CD4-positive, alpha-beta T cell treated with Interleukin-17A for 1 hour (primary cell): ENCODE measurements at places on chromosomes 6 and 20.
A peak's percentile ranks its signal among the peaks of the same experiment; 100 is the strongest.

- DNase-seq: no peak
These were observed 1.1 kb upstream of the KLHL32 start for GRCh38 chr6:96923400-96923799.

DNA sequence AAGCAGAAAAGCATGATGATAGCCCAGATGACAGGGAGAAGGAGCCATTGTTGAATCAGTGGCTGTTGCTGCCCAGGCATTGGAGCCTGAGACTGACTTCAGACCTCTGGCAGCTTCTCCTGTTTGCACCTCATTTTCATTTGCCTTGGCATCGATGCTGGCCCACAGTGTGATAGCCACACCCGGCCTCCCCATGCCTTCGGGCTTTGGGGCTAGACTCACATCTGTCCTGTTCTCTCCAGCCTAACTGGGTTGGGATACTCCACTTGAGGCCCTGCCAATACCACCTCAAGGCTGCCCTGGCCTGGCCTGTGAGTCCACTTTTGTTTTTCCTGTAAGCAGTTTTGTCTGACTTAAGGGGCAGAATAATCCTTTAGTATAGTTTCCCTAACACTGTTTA lies 140.4 kb downstream of the UST start:
- DNase-seq: no peak

- no peak for DNase-seq
These were observed 46.4 kb downstream of the UTRN start for GRCh38 chr6:144331491-144331969.

DNA sequence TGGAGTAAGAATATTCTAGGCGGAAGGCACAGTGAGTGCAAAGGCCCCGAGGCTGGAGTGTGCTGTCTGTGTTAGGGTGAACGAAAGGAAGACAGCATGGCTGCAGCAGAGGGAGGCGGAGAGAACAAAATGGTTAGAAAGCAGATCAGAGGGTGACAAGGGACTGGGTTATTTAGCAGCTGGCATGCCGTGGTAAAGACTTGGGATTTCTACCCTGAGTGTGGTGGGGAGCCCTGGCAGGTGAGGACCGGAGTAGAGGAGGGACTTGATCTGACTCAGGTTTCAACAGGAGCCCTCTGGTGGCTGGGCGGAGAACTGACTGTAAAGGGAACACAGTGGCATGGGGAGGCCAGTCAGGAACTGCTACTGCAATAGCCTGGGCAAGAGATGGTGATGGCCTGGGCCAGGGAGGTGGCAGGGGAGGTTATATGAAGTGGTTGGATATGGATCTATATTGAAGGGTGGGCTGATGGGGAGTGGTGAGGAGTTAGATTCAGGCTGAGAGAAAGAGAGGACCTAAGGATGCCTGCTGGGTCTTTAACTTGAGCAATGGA lies 38.0 kb downstream of the PIM1 start:
- DNase-seq: peak; percentile 93

GRCh38 chr6:71665931-71666330 lies 220.4 kb upstream of the RIMS1 start:
- DNase-seq: no peak

GRCh38 chr20:24634855-24635254 lies 165.4 kb downstream of the SYNDIG1 start:
- no peak for DNase-seq

GRCh38 chr6:83853178-83854000 lies at the start of gene RIPPLY2:
TSS of gene RIPPLY2 (plus strand) at chr6:83853360. CDS start at chr6:83853417, 57 bp downstream.
- no peak for DNase-seq

DNA sequence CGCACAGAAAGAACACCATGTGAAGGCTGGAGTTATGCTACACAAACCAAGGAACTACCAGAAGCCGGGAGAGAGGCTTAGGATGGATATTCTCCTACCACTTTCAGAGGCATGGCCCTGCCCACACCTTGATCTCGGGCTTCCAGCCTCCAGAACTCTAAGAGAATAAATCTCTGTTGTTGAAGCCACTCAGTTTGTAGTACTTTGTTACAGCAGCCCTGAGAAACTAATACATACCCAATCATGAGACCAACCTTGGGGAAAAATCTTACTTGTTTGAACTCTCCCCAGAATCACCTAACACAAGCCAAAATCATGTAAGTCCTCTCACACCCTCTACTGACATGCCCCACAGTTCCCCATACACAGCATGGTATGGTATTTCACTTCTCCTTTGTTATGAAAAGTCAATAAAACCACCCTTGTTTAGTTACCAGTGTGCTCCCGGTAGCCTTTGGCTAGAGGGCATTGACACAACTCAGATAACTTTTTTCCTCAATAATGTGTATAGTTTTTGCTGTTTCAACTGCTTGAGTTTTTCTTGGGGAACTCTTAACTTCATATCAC lies 40.7 kb upstream of the SLC2A12 start:
- DNase-seq: no peak

GRCh38 chr6:19297880-19298279 lies 539.3 kb upstream of the ID4 start:
- DNase-seq: no peak

GRCh38 chr6:145233955-145234354 lies 501.4 kb downstream of the EPM2A start:
- no peak for DNase-seq

DNA sequence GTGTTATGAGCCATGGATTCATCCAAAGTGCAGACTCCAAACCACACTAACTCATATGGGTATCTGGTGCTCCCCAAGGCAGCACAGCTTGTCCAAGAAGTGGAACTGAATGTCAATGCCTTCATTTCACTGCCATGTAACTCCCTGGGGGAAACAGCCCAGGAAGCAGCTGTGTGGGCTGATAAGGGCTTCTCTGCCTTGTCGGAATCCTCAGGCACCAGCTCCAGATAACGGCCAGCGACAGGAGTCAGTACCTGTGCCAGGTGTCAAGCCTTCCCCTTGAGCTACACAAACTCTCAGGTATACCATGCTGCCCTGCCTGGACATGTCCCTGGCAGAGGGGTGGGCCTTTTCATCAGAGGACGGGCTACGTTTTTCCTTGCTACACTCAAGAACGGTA lies 751.9 kb upstream of the CHD6 start:
- no peak for DNase-seq

GRCh38 chr20:1166948-1167720 lies 17.6 kb downstream of the TMEM74B start:
- no peak for DNase-seq

DNA sequence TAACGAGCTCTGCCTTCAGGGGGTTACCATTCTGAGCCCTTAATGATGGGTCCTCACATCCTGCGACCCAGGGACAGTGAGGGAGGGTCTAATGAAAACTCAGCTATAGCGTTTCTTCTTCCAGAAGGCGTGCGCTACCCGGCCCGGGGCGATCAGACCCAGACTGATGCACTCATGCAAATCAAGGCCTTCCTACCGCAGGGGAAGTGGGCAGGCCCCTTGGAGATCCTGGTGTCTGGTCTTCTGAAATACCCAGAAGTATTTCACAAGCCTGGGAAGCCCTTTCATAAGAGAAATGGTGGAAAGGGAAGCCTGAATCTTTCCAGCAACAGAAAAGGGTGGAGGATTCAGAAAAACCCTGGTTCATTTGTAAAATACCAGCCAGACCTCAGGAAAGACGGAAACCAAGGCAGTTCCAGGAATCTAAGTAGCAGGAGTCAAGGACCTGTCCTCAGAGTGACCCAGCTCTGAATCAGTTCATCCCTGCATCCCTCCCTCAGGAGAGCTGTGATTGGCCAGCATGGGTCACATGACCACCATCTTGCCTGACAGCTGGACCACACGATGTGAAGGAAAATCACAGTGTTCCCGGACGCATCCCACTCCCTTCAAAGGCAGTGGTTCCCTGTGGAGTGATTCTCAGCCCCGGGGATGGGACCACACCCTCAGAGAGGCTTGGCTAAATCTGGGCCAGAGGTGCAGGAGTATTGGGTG lies 12.7 kb downstream of the BFSP1 start:
- no peak for DNase-seq

DNA sequence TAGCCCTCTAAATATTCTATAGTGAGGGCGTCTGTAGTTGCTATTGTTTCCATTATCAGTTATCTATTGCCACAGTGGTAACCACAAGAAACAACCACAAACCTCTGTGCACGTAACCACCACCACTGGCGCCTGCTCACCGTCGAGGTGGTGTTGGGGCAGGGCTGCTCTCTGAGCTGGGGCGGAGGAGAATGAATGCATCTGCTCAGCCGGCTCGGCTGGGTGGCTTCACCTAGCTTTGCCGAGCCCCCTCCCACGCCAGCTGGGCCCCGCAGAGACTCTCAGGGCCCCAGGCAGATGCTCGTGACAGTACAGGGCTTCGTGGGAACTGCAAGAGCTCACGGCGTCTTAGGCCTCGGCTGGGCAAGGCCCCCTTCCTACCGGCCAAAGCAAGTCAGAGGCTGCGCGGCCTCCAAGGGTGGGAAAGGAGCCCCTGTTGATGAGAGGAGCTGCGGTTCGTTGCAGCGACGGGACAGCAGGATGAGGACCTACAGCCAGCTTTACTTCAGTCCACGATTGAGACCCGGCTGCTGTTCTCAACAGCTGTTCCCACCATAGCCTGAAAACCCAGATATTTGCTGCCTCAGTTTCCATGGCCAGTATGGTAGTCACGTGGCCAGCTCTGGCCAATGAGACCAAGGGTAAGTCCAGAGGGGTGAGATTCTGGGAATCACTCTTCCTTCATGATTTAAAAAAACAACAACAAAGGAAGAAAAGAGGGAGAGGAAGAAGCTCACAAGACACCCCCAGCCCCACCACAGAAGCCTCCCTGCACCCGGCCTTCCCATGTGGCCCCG lies 120.2 kb upstream of the AFDN start:
- peak; percentile 61 for DNase-seq

- no peak for DNase-seq
These were observed 224.9 kb upstream of the SMLR1 start for GRCh38 chr6:130602151-130602770.

DNA sequence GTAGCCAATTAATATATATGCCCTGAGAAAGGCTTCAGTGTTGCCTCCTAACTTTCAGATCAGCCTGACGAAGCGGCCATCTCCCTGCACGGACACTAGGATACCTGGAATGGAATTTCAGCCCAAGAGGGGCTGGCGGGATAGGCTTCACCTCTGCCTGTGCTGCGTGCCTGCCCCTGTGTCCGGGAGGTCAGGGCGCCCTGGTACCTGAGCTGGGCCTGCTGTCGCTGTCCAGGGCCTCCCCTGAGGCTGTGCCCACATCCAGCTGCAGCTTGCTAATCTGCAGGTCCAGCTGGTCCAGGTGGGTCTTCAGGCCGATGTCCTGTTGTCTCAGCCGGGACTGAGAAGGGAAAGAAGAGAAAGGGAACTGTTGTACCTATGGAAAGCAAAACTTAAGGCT lies 8.6 kb downstream of the DACT2 start:
- DNase-seq: no peak

DNA sequence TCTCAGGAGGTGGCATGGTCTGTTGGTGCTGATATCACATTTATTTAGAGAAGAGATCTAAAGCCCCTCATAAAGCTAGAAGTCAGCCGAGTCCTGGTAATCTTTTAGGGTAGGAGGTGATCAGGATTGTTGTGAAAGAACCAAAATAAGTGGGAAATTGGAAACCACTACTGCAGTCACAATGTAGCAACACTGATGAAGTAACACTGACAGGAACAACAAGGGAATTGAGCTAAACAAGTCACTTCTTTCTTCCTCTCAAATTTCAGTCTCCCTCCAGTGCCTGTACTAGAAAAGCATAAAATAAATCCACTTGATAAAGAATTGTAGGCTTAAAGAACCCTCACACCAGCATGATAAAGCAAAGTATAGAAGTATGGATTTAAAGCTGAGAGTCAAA lies 1509.0 kb downstream of the GRIK2 start:
- no peak for DNase-seq

- DNase-seq: no peak
These were observed 123.0 kb upstream of the ENPP5 start for GRCh38 chr6:46293641-46294316.

DNA sequence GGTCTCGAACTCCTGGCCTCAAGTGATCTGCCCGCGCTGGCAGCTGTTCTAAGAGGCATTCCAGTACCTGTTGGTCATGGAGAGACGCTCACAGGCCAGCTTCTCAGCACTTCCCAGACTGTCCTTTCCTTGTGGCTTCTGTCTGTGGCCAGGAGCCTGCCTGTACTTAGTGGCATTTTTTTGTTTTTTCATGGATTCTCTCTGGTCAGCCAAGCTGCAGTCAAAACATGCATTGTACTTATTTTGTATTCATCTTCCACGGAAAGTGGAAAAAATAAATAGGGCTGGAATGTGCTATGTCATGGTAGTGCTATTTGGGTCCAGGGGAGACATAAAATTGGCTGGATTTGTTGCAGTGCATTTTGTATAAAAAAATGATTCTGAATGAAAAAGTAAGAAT lies 29.1 kb downstream of the ZDHHC14 start:
- no peak for DNase-seq

GRCh38 chr6:143149771-143150170 lies 89.1 kb downstream of the AIG1 start:
- DNase-seq: no peak

DNA sequence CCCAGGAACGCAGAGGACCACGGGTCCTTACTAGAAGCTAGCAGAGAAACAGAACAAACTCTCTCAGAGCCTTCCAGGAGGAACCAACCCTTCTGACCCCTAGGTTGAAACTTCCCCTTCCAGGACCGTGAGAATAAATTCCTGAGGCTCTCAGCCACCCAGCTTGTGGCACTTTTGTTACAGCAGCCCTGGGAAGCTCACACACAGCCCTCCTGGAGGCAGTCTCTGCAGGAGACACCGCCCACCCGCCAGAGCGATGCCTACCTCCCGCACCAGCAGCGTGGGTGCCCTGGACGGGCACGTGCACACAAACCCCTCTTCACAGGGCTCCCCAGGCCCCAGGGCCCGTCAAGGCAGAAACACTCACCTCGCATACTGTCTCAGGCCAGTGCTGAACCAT lies 4.2 kb downstream of the RNASET2 start:
- DNase-seq: no peak

DNA sequence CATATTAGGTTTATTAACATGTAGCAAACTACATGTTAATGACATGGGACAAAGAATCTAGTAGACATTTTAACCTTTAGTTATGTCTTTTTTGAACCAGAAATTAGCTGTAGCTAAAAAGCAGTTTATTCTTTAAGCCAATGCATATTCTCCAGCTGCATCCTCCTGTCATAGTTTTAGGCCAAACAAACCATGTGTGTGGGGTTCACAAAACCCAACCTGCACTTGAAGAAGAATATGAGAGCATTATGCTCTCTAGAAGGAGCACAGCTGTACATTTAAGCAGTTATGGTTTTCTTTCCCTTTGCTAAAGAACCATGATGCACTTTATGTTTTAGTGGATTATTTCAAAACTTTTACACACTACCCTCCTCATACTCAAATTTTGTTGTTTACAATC lies 46.2 kb downstream of the AKIRIN2 start:
- DNase-seq: no peak

DNA sequence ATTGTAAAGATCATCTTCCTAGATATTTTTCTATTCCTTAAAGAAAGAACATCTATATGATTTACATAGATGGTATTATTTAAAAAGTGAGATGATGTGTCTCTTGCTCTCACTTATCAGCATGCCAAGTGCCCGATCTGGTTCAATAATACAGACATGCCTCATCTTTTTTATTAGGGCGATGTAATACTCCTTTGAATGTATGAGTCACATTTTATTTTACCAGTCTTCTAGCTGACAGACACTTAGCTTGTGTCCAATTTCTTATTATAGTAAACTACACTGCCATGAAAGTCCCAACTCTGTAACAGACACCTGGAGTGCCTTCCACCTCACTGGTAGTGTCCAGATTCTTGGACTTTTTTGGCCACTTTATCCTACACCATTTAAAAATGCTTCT lies 586.6 kb upstream of the BTBD3 start:
- DNase-seq: no peak

- no peak for DNase-seq
These were observed 46.6 kb upstream of the EMILIN3 start for GRCh38 chr20:41413169-41413568.
